ENCODE measurements at places on chromosomes 5 and 9. TPM values are rescaled to one million over a fixed set of nuclear protein-coding genes. Genes with fewer than 3 reads are reported as not detected.

The LRRC70 gene
- total RNA-seq, result not detected

The IL4 gene
- not detected for total RNA-seq

The FBXO4 gene
- 5.2 TPM for total RNA-seq

The BRIX1 gene
- 52.8 TPM for total RNA-seq

The TRPM6 gene
- total RNA-seq, result 2.5 TPM

The FAM174A gene
- total RNA-seq, result 13.0 TPM

The RANBP6 gene
- total RNA-seq, result 10.6 TPM

The RHOBTB3 gene
- 8.6 TPM for total RNA-seq

The TEX48 gene
- total RNA-seq, result not detected

The SLC9A3 gene
- total RNA-seq, result 2.2 TPM

The CCDC107 gene
- total RNA-seq, result 27.5 TPM

The RASEF gene
- total RNA-seq, result 7.2 TPM

The FRMPD1 gene
- 0.05 TPM for total RNA-seq

The GRIN1 gene
- total RNA-seq, result 0.66 TPM

The DND1 gene
- 0.47 TPM for total RNA-seq

The PCDHA4 gene
- total RNA-seq, result 1.1 TPM

The PGM5 gene
- total RNA-seq, result not detected
